ENCODE measurements at places on chromosomes 7 and 10.

DNA sequence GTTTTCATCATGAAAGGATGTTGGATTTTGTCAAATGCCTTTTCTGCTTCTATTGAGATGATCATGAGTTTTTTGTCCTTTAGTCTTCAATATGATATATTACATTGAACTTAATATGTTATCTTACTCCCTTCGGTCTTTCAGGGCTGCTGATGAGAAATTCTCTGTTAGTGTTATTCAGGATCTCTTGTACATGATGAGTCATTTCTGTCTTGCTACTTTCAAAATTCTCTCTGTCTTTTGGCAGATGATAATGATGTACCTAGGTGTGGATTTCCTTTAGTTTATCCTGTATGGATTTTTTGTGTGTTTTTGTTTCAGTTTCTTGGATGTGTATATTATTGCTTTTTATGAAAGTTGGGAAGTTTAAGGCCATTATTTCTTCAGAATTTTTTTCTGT is 320.9 kb upstream of the NPSR1 start:
- H3K4me1 ChIP-seq = no peaks in the 10 kb centered on the region
- H3K27ac ChIP-seq = no peak overlapping the region
- DNase-seq = no peak
- no peak overlapping the region for H3K4me3 ChIP-seq
- no peaks in the 10 kb centered on the region for H3K36me3 ChIP-seq
- H3K27me3 ChIP-seq = no peaks in the 10 kb centered on the region

DNA sequence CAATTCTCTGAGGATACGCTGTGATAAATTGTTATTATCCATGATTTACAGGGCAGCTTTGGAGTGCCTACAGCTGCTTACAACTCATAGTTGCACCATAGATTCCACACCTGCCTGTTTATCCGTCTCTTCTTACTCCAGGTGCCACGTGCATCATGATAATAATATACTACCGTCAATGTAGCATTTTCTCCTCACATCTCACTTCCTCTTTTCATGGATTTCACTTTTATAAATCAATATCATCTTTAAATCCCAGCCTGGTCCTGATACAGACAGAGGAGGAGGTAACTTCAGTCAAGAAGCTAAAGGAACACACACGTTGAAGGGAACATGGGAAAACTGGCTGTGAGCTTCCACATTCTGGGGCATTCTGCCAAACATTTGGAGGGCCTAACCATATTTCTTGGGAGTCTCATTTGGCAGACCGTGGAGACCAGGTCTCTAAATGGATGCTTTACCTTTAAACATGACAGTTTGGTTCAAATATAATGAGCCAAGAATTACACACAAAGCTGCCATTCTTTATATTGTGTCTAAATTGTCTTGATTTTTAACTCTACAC is 2.4 kb downstream of the CH25H start:
- peaks cover 11% of the 10 kb centered on the region for H3K4me1 ChIP-seq
- no peaks in the 10 kb centered on the region for H3K36me3 ChIP-seq
- no peak for DNase-seq
- H3K27ac ChIP-seq = no peak overlapping the region

- peaks cover 12% of the 10 kb centered on the region for H3K27me3 ChIP-seq
- H3K4me1 ChIP-seq = no peaks in the 10 kb centered on the region
- H3K27ac ChIP-seq = no peak overlapping the region
- no peak overlapping the region for H3K4me3 ChIP-seq
These were observed 9.2 kb downstream of the PNLIPRP1 start for GRCh38 chr10:116599991-116600390.

- no peaks in the 10 kb centered on the region for H3K27me3 ChIP-seq
- H3K4me3 ChIP-seq = no peak overlapping the region
- H3K4me1 ChIP-seq = no peaks in the 10 kb centered on the region
- DNase-seq = no peak
These were observed 123.2 kb upstream of the PARD3 start for GRCh38 chr10:34938399-34938670.

Measured in cardiac muscle cell (in vitro differentiated cells and primary cell).